ENCODE measurements at places on chromosomes 1 and 21.

- DNase-seq, result no peak
These were observed 84.9 kb upstream of the ARHGEF16 start for GRCh38 chr1:3369446-3370076.

- DNase-seq, result no peak
These were observed 2.4 kb upstream of the TMEM125 start for GRCh38 chr1:43267291-43267805.

GRCh38 chr1:156053768-156054499 lies at the start of gene UBQLN4:
TSS of gene UBQLN4 (minus strand) at chr1:156053798. CDS start at chr1:156053701, 97 bp downstream.
- peak; percentile 89 for DNase-seq

GRCh38 chr1:193104907-193105820 lies at the start of gene GLRX2:
TSS of gene GLRX2 (minus strand) at chr1:193105414. CDS start at chr1:193105382, 32 bp downstream.
- peak; percentile 85 for DNase-seq

- DNase-seq, result no peak
These were observed 199.4 kb upstream of the PTGFR start for GRCh38 chr1:78291418-78291817.

DNA sequence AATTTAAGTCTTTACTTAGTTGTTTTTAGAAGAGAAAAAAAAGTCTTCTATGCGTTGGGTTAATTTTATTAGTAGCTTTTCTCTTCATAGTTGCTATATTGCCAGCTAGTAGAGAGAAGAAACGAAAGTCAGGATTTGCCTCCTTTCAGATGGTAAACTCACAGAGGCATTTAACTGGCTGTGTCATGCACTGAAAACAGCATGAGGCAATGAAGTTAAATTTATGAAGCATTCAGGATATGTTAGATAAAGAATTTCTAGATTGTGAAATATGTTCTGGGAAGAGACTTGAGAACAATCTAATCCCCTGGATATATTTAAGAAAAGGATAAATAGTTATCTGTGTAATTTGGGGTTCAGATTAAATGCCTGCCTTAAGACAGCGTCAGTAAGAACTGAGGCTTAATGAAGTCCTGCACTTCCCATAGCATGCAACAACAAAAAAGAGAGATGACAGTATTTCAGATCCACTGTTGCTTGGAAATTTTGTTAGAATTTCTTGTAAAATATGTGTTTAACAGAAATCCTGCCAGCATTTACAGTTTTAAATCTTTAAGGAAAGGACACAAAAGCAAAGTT lies 1.7 kb downstream of the ANGPTL1 start:
- DNase-seq, result no peak

- DNase-seq, result no peak
These were observed 230.3 kb downstream of the GRIK3 start for GRCh38 chr1:36803868-36804570.
